ENCODE measurements at places on chromosomes 2 and 18.
A peak's percentile ranks its signal among the peaks of the same experiment; 100 is the strongest.

GRCh38 chr2:177799531-177799930, 273.0 kb downstream of the PDE11A start:
- DNase-seq: no peak

GRCh38 chr2:30920511-30920910, 113.3 kb upstream of the CAPN13 start:
- DNase-seq: no peak

GRCh38 chr2:48039209-48039990, 133.1 kb upstream of the FBXO11 start:
- no peak for DNase-seq

DNA sequence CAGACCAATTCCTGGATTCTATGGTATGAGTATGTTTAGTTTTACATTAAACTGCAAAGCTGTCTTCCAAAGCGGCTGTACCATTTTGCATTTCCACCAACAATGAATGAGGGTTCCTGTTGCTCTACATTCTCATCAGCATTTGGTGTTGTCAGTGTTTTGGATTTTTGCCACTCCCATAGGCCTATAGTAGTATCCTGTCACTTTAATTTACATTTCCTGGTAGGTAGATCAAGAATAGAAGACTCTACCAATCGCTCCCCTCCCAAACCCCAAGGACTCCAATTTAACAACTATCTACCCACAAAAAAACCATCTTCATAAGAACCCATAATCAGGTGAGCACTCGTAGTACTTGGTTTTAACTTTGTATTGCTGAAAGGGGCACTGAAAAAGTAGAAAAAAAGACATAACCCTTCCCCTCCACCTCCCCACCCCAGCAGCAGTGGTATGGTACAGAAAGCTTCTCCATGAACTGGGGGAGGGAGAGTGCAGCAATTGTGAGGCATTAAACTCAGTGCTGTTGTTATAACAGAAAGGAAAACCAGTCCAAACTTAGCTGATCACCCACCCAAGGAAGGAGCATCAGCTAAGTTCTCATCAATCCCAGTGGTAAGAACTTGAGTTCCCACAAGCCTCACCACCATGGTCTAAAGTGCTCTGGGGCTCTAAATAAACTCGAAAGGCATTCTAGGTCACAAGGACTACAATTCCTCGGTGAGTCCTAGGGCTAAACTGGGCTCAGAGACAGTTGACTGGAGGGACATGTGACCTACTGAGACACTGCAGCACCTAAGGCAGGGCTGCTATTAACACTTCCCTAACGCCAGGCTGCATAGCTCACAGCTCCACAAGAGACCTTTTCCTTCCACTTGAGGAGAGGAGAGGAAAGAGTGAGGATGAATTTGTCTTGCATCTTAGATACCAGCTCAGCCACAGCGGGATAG, 35.5 kb upstream of the CYTIP start:
- DNase-seq: no peak

- DNase-seq: no peak
Measured at GRCh38 chr2:169105476-169105875, 36.1 kb downstream of the DHRS9 start.

DNA sequence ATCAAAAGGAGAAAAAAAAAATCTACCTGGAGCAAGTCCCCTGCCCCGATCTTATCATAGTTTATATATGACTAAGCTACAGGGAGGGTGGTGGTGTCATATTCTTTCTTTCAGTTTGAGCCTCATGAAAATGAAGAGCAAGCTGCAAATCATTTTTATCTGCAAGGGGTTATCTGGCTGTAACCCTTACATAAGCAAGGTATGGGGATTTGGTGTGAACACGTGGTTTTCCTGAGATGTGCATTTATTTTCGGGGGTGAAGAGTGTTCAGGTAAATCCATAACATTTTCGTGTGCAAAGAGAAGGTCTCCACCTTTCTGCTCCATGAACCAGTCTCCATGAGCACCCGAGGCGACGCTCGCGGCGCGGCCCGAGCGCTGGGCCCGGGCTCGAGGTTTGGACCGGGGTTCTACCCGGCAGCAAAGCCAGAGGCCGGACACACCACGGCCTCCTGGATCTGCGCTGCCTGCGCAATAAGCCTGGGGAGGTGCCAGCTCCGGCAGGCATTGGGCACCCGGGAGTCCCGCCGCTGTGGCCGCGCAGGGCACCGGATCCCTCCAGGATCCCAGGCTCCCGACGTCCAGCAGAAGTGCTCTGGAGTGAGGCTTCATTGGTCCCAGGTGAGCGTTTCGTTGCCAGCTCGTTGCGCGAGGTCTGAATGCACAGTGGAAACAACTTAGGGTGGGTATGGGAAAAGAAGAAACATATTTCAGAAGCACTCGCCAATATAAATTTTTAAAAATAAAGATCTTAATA, 36.1 kb upstream of the GPD2 start:
- peak; percentile 56 for DNase-seq

DNA sequence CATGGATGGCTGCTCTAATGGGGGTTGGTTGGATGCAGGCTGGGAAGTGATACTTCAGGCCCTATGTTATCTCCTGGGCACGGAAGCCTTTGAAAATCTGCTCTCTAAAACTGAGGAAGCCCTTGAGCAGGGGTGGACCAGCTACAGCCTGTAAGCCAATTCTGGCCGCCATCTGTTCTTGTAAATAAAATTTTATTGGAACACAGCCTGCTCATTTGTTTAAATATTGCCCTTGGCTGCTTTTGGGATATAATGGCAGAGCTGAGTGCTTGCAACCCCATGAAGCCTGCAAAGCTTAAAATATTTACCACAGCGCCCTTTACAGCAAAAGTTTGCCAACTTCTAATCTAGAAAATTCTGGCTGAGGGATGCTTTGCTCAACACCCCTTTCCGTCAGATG, 11.9 kb upstream of the IGFBP2 start:
- no peak for DNase-seq

DNA sequence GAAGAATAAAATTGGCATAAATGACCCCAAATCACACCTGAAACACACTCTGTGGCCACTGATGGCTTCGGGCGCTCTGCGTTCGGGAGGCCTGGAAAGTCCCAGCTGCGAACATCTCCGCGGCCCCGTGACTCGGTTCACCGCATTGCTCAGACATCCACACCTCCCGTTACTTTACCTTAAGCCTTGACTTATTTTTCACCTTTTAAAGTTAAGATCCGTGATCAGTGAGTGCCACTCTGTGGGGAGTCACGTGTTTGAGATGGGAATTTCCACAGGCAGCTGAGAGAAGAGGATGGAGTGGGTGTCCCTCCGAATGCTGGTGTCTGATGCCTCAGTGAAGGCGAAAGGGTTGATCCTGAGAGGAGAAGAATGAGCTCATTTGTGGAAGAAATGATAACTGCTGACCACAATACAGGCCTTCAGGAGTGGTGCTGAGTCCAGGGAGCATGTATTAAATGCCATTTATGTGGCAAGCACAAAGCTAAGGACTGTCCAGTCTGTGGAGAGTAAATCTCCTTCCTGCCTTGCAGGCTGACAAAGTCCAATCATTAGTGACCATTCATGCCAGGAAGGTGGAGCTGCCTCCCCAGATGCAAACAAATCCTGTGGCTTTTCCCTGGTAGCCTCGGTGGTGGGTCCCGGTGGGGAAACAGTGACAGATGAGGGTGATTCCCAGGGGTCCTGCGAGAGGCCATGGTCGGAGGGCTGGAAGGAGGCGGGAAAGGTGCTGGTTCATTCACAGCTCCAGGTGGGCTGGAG, 168.8 kb downstream of the RTP5 start:
- no peak for DNase-seq

DNA sequence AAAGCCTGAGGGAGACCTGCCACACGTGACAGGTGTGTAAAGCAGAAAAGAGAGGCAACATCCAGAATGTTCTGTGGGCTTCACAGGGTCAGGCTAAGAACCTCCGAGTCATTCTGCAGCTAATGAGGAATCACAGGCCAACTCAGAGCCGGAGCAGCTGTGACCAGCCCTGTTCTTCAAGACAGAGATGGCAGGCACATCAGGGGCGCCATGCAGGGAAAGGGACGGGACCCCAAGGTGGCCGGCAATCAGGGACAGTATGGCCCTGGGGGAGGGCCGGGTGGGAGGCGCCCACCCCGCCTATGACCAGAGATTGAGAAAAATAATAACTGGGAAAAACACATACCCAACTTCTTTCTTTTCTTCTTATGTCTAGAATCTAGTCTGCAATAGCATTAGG, 316.7 kb upstream of the SALL3 start:
- DNase-seq: no peak
